GM04503 (cell line): ENCODE measurements at places on chromosomes 3 and 15.

- no peak for DNase-seq
These were observed 262.0 kb downstream of the CGGBP1 start for GRCh38 chr3:87796843-87797185.

GRCh38 chr3:46692566-46692990 lies 901 bp downstream of the ALS2CL start:
- no peak for DNase-seq

DNA sequence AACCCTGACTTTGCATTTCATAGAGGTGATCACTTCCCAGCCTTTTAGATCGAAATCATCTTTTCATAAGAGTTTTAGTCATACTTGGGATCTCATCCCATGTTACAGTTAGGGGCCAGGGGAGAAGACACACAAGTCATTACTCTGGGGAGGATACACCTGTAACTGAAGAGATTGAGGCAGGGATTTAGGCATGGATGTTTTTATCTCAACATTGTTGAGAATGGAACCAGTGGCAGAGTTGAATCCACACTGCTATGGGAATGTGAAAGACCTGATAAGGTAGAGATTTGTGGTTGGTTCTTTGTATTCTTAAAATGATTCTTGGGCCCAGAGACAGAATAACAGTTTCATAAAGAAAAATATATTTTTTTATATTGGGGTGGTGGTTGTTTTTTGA lies 16.2 kb upstream of the CLEC3B start:
- no peak for DNase-seq

- no peak for DNase-seq
These were observed 39.4 kb downstream of the WWTR1 start for GRCh38 chr3:149618151-149619123.

DNA sequence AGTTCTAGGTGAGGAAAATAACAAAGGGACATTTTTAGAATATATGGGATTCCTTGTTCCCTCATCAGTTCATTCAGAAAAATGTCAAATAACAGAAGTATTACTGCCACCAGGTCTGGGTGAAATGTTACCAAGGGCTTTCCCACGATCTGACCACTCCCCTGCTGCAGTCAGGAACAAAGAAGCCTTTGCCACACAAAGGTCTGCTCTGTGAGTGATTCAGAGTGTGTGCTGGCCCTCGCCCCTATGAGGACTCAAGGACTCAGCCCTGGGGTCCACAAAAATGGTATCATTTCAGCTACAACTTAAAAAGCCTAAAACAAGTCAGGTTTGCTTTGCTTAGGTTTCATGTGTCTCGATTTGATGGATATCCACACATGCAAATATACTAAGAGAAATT lies 5.0 kb downstream of the MKRN3 start:
- DNase-seq: no peak

DNA sequence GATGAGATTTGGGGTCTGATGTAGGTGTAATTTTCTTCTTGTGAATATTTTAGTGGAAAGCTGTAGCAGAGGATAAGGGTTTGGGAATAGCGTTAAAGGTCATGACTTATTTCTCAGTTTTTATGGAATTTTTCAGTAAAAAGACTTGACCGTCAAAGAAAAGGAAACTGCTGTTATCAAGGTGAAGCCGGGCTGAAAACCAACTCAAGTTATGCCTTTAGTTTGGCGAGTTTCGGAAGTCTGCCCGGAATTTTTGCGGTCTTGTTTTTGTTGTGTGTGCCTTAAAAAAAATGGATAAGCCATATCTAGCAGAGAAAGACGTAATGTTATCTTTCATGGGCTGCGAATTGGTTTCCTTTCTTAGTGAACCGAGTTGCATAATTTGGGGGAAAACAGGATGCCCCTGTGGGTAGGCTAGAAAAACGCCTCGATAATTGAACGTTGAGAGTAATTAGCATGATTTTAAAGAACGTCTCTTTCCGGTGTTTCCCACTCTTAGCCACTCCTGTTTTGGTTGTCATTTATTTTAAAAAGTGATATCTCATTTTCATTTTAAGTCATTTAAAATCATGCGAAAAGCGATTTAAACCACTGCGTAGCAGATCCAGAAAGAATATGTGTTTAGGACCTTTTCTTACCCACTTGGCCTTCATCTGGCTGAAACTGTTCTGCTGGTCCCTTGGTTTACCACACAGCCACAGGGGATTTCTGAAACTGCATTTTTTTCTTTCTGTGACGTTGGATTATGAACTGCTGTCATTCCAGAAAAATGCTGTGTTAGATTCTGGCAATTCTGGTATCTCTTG lies 1.1 kb downstream of the NFKBIZ start:
- peak; percentile 47 for DNase-seq

DNA sequence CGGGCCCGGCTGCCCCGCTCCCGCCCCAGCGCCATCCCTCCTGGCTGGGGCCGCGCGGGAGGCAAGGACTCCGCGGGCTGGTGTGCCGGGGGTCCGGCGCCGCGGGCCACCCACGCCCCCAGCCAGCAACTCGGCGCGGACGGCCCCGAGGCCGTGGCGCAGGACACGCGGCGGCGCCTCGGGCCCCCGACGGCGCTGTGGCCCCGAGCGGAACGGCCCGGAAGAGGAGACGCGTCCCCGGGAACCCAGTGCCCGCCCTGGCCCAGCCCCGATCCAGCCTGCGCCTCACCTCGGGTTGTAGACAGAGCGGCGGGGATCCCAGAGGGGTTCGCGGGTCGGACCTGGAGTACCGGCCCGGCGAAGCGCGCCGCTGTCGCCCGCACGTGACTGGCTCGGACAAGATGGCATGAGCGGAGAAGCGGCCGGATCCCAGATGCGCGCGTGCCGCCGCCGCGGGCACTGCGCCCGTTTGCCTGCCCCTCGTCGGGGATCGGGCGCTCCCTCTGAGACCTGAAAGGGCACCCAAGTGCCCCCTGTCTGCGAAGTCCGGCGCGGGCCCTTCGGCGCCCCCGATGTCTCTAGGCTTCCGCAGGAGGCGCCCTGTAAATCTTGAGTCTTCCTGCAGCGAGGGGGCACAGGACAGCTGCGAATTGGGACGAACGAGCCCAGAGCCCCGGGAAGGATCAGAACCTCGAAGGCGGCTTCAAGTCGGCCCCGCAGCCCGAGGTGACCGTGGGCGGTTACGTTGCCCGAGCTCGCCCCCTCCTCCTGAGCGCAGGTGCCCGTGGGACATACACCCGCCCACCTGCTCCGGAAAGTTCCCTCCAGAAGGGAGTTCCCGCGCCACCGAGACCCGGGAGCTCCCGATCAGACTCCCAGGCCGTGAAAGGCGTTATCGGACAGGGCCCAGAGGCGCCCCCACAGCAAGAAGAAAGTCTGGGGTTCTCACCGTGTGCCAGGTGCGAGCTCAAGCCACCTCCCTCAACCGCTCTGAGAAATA lies 598 bp upstream of the SFMBT1 start:
- no peak for DNase-seq

DNA sequence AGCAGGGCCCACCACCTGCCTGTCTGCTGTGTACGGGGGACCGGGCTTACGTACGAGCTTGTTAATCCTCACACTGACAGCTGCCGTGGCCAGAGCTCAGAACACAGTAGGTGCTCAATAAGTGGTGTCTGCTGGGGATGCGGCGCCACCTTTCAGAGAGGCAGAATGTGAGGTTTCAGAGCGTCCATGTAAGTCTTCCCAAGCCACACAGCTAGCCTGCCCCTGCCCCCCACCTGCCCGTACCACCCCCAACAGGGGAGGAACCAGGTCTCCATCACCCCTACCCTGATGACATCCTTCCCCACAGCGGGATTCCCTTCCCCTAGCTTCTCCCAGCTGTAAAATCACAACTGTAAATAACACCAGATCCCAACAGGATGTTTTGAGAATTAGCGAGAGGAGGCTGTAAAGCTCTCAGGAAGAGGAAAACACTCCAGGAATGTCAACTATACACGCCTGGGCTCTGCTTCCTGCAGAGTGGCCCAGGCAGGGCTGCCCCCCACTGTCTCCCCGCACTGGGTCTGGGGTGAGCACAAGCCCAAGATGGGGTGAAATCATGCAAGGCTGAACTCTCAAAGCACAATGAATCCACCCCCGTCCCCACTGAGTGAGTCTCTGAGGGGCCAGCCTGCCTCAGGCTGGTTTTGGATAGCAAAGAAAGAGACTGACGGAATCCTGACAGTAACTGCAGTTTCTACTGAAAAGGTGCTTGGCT lies 250.1 kb upstream of the LYSMD4 start:
- no peak for DNase-seq

- DNase-seq: no peak
These were observed 41.1 kb upstream of the NANOGP8 start for GRCh38 chr15:35126236-35126635.

GRCh38 chr3:152902141-152902669 lies 67.3 kb downstream of the P2RY1 start:
- DNase-seq: no peak

- DNase-seq: no peak
These were observed 61.3 kb downstream of the VGLL4 start for GRCh38 chr3:11582191-11582968.

GRCh38 chr3:46676601-46677410 lies 16.7 kb downstream of the ALS2CL start:
- DNase-seq: no peak

- DNase-seq: peak; percentile 39
These were observed 62.7 kb upstream of the TFRC start for GRCh38 chr3:196144383-196145105.

GRCh38 chr3:62210011-62210410 lies 163.3 kb downstream of the FEZF2 start:
- no peak for DNase-seq

DNA sequence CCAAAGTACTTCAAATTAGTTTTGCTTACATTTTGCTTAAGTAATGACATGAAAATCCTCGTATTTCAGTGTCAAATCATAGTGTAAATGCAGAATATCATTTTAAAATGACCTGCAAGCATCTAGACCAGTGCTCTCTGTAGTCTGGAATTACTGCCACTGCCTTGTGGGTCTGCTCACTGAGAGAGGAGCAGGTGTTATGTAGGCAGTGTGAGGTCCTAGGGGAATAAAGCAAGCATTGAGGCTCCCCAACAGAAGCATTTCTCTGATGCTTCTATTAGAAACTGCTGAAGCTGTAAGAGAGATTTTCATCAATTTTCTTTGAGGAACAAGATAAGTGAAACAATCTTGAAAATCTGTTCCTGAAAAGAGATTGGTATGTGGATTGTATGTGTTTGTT lies 253.2 kb downstream of the BBX start:
- DNase-seq: no peak

DNA sequence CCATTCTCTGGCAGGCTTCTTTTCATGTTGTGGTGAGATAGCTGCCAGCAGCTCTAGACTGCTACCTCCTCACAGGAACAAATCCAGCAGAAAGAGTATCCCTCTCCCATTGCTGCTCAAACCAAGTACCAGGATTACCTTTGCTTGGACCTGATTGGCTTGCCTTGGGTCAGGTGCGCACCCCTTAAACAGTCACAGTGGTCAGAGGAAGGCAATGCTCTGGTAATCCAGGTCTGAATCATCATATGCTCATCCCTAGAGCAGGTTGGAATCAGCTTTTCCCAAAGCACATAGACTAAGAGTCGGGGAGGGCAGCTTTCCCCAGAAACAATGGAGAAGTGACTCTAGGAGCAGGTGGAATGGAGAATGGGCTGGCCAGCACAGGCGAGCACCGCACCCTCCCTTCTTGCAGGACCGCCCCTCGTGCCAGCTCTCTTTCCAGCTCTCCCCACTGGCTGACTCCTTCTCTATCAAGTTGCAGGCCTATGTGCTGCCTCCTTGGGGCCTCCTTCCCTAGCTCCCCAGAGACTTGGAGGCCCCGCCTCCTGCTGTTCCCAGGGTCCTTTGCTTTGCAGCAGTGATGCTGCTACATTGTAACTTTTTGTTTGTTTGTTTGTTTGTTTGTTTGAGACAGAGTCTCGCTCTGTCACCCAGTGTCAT lies 29.9 kb upstream of the ADPGK start:
- DNase-seq: no peak

- DNase-seq: no peak
These were observed 70.2 kb downstream of the NMD3 start for GRCh38 chr3:161291191-161291901.

- no peak for DNase-seq
These were observed 51.2 kb downstream of the GRK7 start for GRCh38 chr3:141814375-141814774.

GRCh38 chr15:71111950-71112349 lies 3.3 kb upstream of the THSD4 start:
- DNase-seq: no peak

DNA sequence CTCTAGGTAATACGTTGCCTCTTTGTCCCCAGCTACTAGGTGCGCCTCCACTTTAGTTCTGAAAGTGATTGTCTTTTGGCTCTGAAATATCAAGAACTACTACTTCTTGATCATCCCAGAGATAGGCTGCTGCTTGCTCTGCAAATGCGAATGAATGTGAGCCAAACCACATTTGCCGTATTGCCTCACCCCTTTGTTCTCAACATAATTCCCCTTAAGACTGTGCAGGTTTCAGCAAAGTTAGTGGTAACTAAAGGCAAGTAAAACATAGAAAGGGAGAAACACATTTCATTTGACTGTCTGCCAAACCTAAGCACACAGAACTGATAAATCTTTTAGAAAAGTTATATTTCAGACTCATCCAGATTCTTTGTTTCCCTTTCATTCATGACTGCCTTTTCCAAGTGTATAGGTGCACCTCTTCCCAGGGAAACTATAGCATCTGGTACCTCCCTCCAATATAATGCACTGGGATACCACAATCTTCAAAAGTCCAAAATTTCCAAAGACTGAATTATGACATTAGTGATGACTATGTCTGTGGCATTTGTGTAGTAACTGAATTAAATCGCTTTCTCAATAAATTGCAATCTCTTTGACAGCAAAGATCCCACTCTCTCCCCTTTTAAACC lies 720.6 kb upstream of the CBLB start:
- no peak for DNase-seq

DNA sequence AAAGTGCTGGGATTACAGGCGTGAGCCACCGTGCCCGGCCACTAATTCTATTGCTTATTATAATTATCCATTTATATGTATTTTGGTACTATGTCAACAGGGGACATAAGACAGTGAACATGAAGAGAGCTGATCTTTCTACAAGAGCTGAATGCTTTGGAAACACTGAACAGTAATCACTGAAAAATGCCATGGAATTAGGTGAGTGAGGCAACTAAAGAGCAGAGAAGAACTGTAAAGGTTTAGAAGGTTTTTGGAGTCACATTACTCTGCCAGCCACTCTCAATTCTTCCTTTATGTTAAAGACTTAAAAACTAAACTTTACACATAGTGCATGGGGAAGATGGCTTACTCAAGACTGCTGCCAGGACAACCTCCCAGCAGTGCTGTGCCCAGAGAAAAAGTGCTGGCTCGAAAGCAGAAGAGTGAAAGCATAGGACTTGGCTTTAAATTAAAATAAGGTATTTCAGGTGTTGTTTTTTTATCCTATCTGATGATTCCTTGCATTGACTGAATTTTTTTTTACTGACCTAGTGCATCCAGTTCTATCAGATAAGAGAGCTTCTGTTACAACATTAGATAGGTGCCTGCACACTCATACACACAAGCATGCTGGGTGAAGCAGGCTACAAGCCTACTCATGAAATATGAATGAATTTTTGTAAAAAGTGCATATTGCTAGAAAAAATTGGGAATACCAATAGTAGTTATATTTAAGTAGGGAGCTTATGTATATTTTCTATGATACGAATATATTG lies 28.7 kb upstream of the CACNA2D3 start:
- DNase-seq: no peak
